Stimulated activated CD8-positive, alpha-beta memory T cell treated with anti-CD3 and anti-CD28 coated beads, Interleukin-15, amount 100 ng/mL, for 48 hours (primary cell): ENCODE measurements at places on chromosomes 4 and X.

GRCh38 chr4:21790438-21791029, 158.0 kb downstream of the KCNIP4 start:
- DNase-seq: no peak

DNA sequence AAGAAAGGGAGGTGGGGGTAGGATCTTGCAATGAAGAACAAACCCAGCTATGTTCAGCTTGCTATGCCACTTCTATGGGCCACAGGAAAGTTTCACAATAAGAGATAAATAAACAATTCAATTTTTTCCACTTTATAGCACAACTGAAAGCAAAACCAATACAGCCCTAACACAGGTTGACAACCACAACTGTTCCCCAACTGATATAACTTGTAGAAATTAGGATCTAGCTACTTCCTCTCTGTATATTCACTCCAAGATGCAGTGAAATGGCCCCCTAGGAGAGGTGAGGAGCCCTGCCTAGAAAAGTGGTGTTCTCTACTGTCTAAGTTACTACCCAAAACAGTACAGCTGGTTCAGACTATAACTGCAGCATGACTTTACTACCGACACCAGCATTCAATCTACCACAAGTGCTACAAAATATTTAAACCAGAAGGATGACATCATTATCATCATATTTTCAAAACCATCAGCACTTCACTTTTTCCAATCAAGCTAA, 77.0 kb downstream of the FBXW7 start:
- no peak for DNase-seq

DNA sequence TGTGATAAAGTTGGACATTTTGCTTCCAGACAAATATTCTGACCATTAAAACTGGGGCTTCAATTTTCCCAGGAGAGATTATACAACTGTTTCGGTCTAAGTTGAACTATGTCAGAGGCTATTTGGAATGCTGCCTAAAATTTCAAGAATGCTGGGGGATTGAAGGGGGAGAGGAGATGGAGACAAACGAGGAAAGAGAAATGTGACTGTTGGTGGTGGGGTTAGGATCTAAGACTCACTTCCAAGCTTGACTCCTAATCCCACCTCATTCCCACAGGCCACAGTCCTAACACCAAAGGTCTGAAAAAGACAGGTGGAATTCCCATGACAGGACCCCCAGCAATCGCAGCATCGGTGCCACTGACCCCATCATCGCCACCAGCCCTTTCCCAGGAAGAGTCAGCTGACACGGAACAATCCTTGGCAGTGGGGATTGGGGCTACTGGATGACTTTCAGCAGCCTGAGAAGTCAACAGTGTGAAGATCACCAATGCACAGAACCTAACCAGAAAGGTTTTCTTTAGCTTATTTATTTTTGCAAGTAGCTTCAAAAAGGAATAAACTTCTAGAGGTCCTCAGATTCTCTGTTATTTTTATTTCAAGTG, 74.0 kb upstream of the PRSS48 start:
- no peak for DNase-seq

DNA sequence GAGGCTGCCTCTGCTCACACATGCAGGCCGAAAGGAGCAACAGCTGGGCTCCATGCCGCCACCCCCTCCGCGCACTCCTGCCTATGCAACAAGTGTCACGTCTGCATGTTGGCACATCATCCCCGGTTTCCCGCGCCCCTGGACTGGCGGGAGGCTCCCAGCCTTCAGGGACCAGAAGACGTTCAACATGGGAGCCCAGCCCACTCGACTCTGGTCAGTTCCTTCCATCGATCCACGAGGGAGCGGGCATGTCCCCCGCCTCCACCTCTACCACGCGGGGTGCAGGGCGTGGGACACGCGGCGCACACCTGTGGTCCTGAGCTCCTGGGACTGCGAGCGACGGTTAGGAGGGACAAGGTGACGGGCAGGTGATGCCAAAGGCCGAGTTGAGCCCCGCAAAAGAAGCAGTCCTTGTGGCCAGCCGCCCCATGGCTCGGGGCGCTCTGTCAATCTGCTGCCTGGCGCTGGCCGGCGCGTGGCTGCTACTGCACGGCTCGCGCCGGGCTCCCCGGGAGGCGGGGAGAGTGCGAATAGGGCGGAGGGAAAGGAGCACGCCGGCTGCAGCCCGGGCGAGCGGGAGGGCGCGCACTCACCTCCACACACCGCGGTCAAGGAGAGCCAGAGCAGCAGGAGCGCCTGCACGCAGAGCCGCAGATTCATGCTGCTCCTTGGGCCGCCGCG, 645 bp downstream of the APLN start:
- no peak for DNase-seq

- DNase-seq: no peak
Observed at GRCh38 chrX:20382518-20383297, 116.0 kb upstream of the RPS6KA3 start.

GRCh38 chrX:134484039-134484438, 24.1 kb downstream of the HPRT1 start:
- DNase-seq: no peak

GRCh38 chrX:40496728-40497127, 84.0 kb upstream of the ATP6AP2 start:
- DNase-seq: no peak

- DNase-seq: no peak
Observed at GRCh38 chr4:8283631-8284121, 14.1 kb downstream of the HTRA3 start.

GRCh38 chr4:128285085-128285997, 2.3 kb downstream of the PGRMC2 start:
- DNase-seq: no peak

DNA sequence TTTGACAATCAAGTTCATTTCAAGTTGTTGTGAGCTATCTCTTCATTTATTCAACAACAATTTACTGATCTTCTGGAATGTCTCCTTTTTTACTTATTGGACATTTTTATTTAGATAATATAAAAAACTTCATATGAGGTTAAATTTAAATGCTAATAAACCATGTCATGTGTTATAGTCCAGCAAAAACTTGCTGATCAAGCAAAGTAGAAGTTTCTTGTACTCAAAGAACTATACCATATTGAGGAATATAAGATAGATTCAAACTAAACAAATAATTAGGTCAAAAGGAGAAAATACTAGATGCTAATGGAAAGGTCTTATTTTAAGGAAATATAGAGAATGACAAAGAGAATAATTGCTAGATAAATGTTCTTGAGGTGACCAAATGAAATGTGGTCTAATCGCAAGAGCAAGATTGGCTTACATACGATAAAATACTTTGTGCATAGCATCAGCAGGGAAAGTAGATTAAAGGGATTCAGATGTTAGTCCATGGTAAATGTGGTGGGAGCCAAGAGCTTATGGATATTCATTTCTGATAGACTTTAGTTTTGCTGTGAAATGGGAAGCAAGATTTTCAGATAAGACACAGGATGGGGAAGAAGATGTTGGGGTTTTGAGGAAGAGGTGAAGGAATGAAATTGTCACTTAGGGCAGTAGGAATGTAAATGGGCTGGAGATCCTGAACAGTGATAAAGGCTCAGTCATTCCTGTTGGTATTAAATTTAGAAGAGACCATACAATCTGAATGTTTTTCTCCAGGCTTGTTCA, 229.5 kb downstream of the MAPK10 start:
- no peak for DNase-seq

GRCh38 chr4:163109967-163110366, 56.7 kb downstream of the NAF1 start:
- DNase-seq: no peak

GRCh38 chr4:41977709-41978108, 3.8 kb upstream of the DCAF4L1 start:
- no peak for DNase-seq

DNA sequence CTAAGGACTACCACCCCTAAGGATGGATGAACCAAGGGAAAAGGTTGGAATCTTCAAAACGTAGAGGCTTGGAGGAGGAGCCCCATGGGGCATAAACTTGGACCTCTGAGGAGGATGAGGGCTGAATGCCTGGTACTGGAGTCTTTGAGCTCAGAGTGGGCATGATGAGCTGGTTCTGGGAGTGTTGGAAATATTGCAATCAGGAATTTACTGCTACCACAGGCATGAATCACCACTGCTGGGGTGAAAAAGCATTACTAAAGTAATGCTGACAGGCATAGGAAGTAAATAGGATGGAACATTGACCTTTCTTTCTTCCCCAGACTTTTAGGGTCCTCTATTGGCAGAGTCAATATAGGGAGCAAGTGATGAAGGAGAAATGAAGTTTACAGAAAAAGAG, 105.8 kb upstream of the RPS6KA3 start:
- no peak for DNase-seq

GRCh38 chr4:2061186-2062131, 2.3 kb downstream of the NAT8L start:
- DNase-seq: no peak

GRCh38 chr4:86032476-86033022, 327.3 kb downstream of the MAPK10 start:
- no peak for DNase-seq

DNA sequence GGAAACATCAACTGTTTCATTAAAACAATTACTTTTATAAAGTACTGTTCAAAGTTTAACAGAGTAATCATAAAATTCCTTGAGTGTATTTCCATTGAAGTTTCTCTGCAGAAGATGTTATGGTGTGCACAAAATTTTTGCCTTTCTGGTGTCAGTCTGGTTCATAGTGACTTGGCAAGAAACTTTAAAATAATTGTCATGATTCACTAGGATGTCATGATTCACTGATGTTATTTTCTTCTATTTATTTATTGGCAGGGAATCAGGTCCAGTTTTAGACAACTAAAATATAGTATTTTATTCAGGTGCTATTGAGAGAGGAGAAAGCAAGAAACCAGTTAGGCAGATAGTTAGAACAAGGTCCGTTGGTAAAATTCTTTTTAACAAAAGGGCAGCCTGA, 3.8 kb downstream of the UGT2A1 start:
- DNase-seq: no peak

DNA sequence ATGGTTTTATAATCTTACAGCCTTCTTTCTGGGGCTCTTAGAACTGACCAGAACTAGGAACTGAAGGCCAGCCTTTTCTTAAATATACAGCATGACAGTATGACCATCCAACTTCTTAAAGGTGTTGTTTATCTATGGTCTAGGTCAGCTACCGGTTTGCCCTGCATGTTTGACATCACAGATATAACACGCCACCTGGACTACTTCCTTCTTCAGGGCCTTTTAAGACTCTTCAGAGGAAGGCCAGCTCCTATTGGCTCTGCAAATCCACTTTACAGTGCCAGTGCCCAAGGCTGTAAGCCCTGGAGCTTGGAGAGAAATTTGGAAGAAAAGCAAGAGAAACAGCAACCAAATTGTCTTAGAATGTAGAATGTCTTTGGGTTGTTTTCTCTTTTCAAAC, 185.5 kb downstream of the MGST2 start:
- no peak for DNase-seq

GRCh38 chrX:68938244-68939004, 109.6 kb downstream of the EFNB1 start:
- DNase-seq: no peak

DNA sequence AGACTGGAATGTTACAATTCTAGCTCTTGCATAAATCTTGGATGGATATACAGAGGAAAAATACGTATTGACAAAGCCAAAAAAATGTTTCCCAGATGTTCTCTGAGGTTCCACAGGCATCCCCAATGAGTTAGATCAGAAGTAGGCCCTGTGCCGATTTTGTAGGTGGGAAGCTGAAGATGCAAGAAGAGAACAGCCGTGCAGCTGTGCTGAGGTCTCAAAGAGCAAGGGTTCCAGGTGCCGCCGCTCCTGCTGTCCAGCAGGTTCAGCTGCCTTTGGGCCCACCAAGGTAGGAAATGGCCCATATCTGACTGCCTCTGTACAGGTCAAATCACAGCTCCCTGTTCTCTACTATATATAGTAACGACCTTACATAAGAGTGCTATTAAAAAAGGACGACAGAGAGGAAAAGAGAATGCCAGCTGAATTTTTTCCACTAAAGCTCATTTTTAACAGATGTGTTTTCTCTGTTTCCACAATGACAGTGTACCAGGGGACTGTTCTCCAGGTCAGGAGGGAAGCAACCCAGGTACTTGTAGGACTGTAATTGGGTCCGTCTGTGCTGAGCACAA, 155.6 kb downstream of the CBR4 start:
- DNase-seq: no peak

GRCh38 chr4:62872856-62873255, 1536.4 kb downstream of the TECRL start:
- DNase-seq: no peak

DNA sequence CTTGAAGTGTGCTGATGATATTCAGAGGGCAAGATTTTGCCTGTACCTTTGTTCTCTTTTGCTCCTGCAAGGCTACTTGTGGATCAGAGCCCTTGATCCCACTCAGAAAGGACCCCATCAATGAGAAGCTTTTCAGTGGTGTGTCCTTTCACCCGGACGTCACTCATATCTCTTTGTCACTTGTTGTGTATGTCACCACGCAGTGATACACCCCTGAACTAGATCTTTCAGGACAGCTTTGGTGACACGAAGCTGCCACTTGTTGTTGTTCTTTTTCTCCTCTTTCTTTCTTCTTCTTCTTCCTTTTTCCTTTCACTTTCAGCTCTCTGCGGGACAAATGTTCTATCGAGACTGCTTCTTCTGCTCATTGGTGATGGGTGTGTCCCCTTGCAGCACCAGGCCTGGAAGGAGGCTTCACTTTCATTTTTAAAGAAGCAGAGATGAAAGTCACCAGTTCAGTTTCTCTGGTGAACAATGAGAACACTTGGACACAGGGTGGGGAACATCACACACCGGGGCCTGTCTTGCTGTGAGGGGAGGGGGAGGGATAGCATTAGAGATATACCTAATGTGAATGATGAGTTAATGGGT, 83.6 kb downstream of the NBDY start:
- DNase-seq: no peak

GRCh38 chr4:27251771-27252170, 391.1 kb downstream of the STIM2 start:
- no peak for DNase-seq

- no peak for DNase-seq
Observed at GRCh38 chr4:146023334-146023967, 84.8 kb upstream of the ZNF827 start.

DNA sequence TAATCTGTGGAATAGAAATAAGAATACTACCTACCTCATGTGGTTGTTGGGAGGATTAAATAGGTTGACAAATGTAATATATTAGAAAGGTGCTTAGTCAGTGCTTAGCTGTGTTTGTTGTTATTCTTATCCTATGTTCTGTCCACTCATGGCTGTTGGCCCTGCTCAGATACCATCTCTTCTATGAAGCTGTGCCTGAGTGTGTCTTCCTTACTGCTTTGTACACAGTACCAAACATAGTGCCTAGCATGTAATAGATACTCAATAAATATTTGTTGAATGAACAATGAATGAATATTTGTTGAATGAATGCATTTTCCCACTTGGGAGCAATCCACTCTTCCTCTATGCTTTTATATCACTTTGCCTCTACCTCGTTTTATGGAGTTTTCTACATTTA, 57.2 kb downstream of the NHS start:
- no peak for DNase-seq

GRCh38 chrX:36510736-36511135, 497.4 kb upstream of the FAM47C start:
- no peak for DNase-seq

GRCh38 chrX:151694661-151695582, at the start of gene PRRG3:
TSS of gene PRRG3 (plus strand) at chrX:151695458. CDS start at chrX:151698815, 3,357 bp downstream.
- DNase-seq: no peak

DNA sequence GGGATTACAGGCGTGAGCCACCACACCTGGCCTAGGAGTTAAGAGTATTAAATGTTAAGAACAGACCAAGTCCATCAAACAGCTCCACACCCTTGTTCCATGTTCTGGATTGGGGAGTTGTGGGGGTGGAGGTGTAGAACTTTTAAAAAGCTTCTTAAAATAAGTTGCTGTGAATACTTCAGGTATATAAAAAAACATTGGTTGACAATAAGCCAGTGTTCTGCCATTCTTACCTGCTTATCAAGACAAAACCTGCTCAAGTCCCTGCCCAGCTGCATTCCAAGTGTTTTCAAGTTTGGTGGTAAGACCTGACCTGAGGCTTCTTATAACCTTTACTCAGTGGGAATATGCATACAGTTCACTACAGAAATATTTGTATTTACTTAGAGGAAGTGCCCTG, 6.4 kb downstream of the RBM3 start:
- no peak for DNase-seq
